A172 (cell line): ENCODE measurements at places on chromosomes 7 and 10. TPM values are rescaled to one million over a fixed set of nuclear protein-coding genes. Genes with fewer than 3 reads are reported as not detected.

ELAPOR2 gene
- 1.2 and 3.3 TPM in 2 replicates for total RNA-seq

DNA sequence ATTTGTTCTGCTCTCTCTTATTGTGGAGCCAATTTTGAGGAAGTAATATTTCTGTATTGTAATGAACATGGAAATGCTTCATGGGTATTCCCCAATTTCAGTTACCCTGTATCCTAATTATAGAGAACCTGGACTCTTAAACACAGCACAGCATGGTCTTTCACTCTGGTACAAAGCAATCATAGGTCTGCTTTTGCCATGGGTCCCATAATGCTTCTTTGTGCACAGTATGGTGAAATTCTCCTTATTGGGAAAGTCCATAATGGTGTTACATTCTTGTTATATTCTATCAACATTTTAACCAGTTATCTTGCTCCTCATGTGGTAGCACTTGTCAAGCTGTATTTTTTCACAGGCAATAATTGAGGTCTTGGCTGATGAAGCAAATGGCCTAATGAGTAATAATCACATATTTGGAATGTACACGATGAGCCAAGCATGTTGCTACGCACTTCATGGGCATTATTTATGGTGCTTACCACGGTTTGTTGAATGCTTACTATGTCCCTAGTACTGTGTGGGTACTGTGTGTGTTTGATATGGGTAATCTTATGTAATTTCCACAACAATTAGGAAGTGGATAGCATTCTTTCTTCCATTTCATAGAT, 42.9 kb downstream of the PRKG1 start:
- DNase-seq: no peak

UPK3BL2 gene
- total RNA-seq: 0.12 and 1.00 TPM in 2 replicates

- DNase-seq: peak; percentile 35
Observed at GRCh38 chr7:41732843-41733306, 30.0 kb upstream of the INHBA start.

RET gene
- total RNA-seq: 0.38 and 5.3 TPM in 2 replicates
